ENCODE measurements at places on chromosomes 7 and 10.

GRCh38 chr7:28536259-28536658 is 123.9 kb downstream of the CREB5 start:
- DNase-seq, result peak; percentile 77

DNA sequence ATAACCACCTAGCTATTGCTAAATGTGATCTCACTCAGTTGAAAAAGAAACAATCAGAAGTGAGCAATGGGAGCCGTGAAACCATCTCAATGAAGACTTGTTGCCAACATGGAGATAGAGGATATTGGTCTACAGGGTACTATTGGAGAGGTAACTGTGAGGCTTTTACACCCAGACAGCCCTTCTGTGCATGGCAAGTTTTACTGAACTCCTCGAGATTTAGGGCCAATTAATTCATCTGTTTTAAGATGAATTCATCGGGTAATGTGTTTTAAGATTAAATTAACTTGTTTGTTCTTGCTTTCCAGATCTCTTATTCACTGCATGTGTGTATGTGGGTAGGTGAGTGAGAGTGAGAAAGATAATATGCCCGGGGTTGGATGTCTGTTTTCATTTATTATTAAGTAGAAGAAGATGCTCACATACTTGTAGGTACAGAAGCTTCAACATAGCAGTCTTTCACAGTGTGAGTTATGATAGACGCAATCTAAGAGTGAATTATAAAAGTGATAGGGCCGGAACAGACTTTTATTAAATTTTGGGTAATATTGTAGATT is 323.8 kb downstream of the EXOC4 start:
- DNase-seq, result no peak

DNA sequence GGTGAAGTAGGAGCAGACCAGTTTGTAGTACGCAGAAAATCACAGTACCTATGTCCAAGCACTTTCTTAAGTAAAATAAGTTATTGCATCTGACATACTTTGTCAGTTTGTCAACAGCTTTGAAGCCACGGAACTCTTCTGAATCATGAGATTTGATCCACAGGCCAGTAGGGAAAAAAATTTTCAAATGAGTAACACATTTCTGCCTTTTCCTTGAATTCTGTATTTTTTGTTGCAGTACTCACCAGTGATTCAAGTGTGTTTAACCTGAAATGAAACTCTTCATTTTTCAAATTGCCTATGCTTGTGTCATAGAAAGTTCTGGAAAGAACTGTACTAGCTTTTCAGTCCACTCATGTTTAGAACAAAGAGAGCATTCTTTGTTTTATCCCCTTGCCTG is 337.7 kb downstream of the GATA3 start:
- peak; percentile 61 for DNase-seq

GRCh38 chr7:21868576-21868850 is 77.2 kb downstream of the CDCA7L start:
- DNase-seq, result no peak

DNA sequence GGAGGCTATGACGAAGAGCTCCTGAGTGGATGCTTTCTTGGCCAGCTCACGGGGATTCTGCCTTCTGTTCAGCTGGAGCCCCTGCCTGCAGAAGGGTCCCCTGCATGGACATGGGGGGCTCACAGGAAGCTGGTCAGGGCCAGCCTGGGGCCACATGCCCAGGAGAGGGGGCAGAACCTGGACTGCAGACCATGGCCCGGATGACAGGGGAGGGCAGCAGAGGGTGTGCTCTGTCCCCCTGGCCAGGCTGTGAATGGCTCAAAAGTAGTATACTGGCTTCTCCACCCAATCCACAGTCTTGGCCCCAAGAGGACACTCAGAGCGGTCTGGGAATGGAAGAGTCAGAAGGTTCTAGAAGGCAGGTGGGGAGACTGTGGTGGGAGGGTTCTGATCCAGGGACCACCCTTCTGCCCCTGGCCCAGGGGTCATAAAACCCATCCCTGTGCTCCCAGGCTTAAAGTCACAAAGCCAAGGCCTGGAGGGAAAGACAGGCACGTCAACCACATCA is 40.3 kb downstream of the PPIF start:
- no peak for DNase-seq

GRCh38 chr10:98376485-98376884 is 38.5 kb downstream of the PYROXD2 start:
- DNase-seq, result no peak

- no peak for DNase-seq
These were observed 128.5 kb upstream of the VKORC1L1 start for GRCh38 chr7:65744406-65744805.

Measured in kidney tubule cell (primary cell).